Nephron progenitor cell (in vitro differentiated cells): ENCODE measurements at places on chromosomes 12 and 14.

- H3K4me3 ChIP-seq = no peak overlapping the region
- no peak for DNase-seq
- no peaks in the 10 kb centered on the region for H3K36me3 ChIP-seq
- H3K27me3 ChIP-seq = peaks cover 4% of the 10 kb centered on the region
- peaks cover 52% of the 10 kb centered on the region for H3K4me1 ChIP-seq
Measured at GRCh38 chr12:92363295-92364146, 217.9 kb upstream of the BTG1 start.

DNA sequence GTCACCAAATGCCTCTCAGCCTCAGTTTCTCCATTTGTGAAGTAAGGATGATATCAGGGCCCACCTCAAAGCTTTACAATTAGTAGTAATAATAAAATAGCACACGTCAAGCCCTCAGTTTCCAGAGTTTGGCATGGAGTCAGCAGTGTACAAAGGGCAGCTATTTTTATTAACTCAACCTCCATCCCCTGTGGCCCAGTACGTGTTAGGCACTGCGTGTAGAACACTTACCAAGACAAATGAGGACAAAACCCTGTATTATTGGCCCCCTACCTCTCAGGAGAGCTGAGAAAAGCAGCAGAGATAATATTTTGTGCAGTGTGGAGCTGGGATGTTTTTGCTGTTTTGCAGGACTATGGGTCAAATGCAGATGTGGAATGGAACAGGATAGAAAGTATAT, 280.8 kb downstream of the C12orf75 start:
- H3K27me3 ChIP-seq = no peaks in the 10 kb centered on the region
- H3K4me1 ChIP-seq = peaks cover 2% of the 10 kb centered on the region
- peak overlapping the region; percentile 36 for H3K27ac ChIP-seq
- DNase-seq = no peak

DNA sequence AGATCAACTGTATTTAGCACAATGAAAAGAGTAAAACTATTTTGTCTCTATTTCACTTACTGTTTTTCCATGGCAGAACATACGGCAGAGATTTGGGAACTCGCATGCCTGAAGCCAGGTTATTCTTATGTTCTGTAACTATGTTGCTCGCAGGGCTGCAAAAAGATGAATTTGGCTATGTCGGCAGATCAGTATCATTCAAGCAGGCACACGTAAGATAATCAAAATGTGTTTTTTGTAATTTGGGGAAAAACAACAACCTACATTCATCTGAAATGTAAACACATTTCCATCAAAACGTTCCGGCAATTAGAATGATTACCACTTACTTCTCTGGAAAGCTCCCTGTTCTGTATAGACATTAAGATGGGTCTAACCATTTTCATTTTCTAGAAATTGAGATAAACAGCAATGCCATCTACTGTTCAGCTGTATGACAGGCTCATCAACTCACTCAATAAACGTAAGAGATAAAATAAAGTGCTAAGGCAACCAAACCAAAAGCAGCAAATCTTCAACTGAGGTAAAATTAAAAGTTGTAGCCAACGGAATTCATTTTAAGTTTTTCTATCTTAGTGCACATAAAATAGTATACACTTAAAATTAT, 13.0 kb downstream of the GTSF1 start:
- DNase-seq = no peak
- peaks cover 26% of the 10 kb centered on the region for H3K27me3 ChIP-seq
- no peaks in the 10 kb centered on the region for H3K36me3 ChIP-seq
- H3K4me1 ChIP-seq = no peaks in the 10 kb centered on the region
- H3K27ac ChIP-seq = no peak overlapping the region
- H3K4me3 ChIP-seq = no peak overlapping the region

DNA sequence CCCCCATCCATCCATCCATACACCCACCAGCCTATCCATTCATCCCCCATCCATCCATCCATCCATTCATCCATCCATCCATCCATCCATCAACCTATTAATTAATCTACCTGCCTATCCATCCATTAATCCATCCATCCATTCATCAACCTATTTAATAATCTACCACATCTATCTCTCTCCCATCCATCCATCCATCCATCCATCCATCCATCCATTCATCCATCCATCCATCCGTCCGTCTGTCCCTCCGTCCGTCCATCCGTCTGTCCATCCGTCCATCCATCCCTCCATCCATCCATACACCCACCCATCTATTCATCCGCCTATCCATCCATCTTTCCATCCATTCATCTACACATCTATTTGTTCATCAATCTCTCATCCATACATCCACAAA, 205.3 kb downstream of the VRK1 start:
- no peak overlapping the region for H3K27ac ChIP-seq
- H3K4me3 ChIP-seq = no peak overlapping the region
- no peaks in the 10 kb centered on the region for H3K4me1 ChIP-seq

DNA sequence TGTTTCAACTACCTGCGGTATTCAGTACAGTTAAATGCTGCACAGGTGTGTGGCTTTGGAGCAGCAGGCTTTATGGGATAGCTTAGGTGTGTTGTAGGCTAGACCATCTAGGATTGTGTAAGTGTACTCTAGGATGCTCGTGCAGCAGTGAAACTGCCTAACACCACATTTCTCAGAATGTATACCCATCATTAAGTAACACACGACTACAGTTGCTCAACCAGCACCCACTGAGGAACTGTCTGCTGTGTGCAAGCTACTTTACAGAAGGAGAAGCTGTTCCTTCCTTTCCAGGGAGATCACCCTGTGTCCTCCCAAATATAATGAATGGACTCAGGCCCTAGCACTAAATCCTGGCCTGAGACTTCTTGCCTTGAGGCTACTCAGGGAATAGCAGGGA, 94.8 kb downstream of the SLC24A4 start:
- H3K4me1 ChIP-seq = peaks cover 6% of the 10 kb centered on the region
- DNase-seq = no peak
- peaks cover 6% of the 10 kb centered on the region for H3K27me3 ChIP-seq
- no peaks in the 10 kb centered on the region for H3K36me3 ChIP-seq
- H3K4me3 ChIP-seq = no peak overlapping the region
- H3K27ac ChIP-seq = no peak overlapping the region

DNA sequence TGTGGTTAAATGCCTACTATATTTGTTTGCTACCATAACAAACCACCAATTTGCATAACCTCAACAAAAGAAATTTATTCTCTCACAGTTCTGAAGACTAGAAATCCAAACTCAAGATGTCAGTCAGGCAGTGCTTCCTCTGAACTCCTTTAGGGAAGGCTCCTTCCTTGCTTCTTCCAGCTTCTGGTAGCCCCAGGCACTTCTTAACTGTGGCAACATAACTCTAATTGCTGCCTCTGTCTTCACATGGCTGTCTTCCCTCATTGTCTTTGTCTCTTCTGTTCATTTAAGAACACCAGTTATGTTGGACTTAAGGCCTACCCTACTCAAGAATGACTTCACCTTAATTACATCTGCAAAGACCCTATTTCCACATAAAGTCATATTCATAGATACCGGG, 206.9 kb downstream of the SYT1 start:
- H3K4me3 ChIP-seq = no peak overlapping the region
- DNase-seq = no peak
- H3K27me3 ChIP-seq = no peaks in the 10 kb centered on the region
- H3K4me1 ChIP-seq = no peaks in the 10 kb centered on the region

GRCh38 chr14:93926873-93927799, at the start of gene FAM181A:
Gene FAM181A (plus strand): TSS chr14:93927344. CDS start chr14:93928286, 942 bp downstream.
- peaks cover 22% of the 10 kb centered on the region for H3K4me1 ChIP-seq
- peak; percentile 24 for DNase-seq
- no peak within 1 kb of the TSS for H3K4me3 ChIP-seq
- H3K27me3 ChIP-seq = peaks cover 7% of the 10 kb centered on the region
- H3K36me3 ChIP-seq = no peaks in the 10 kb centered on the region

- no peaks in the 10 kb centered on the region for H3K4me1 ChIP-seq
- peaks cover 10% of the 10 kb centered on the region for H3K27me3 ChIP-seq
- no peak for DNase-seq
- no peak overlapping the region for H3K4me3 ChIP-seq
- no peak overlapping the region for H3K27ac ChIP-seq
Measured at GRCh38 chr12:740921-741320, 11.5 kb upstream of the WNK1 start.

GRCh38 chr14:70180718-70181117, 8.0 kb downstream of the SLC8A3 start:
- DNase-seq = no peak
- no peak overlapping the region for H3K4me3 ChIP-seq
- no peak overlapping the region for H3K27ac ChIP-seq
- peaks cover 5% of the 10 kb centered on the region for H3K4me1 ChIP-seq

DNA sequence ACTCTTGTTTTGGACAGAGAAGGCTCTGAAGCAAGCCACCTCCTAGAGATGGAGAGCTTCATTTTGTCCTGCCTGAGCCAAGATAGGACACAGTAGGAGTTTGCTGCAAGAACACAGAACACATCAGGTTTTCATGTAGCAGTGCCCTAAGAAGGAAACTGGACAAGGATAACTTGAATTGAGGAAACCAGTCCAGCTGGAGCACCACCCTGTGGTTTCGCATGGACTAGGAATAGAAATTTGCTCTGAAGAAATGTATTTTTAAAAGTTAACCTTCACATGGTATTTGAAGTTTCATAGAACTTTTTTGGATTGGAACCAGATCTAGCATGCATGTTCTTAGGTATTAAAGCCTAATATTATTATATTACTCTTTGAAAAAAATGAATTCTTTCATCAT, 68.8 kb downstream of the RERG start:
- H3K36me3 ChIP-seq = no peaks in the 10 kb centered on the region
- H3K4me1 ChIP-seq = peaks cover 17% of the 10 kb centered on the region
- peaks cover 4% of the 10 kb centered on the region for H3K27me3 ChIP-seq
- H3K27ac ChIP-seq = no peak overlapping the region
- H3K4me3 ChIP-seq = no peak overlapping the region

GRCh38 chr12:68612202-68612601, 1.5 kb downstream of the RAP1B start:
- H3K27me3 ChIP-seq = peaks cover 5% of the 10 kb centered on the region
- H3K4me1 ChIP-seq = peaks cover 54% of the 10 kb centered on the region
- H3K4me3 ChIP-seq = peak overlapping the region; percentile 90
- H3K27ac ChIP-seq = peak overlapping the region; percentile 97
- peaks cover 33% of the 10 kb centered on the region for H3K36me3 ChIP-seq

- peaks cover 18% of the 10 kb centered on the region for H3K27me3 ChIP-seq
- H3K4me1 ChIP-seq = peaks cover 62% of the 10 kb centered on the region
- H3K27ac ChIP-seq = no peak overlapping the region
- DNase-seq = no peak
- H3K36me3 ChIP-seq = no peaks in the 10 kb centered on the region
- no peak overlapping the region for H3K4me3 ChIP-seq
Measured at GRCh38 chr12:131041216-131041967, 87.7 kb downstream of the ADGRD1 start.
